ENCODE measurements at places on chromosomes 2 and 18.

- DNase-seq, result no peak
Measured at GRCh38 chr2:208619993-208620392, 213.4 kb downstream of the PTH2R start.

- peak; percentile 64 for DNase-seq
Measured at GRCh38 chr2:169073211-169073962, 4.0 kb downstream of the DHRS9 start.

- no peak for DNase-seq
Measured at GRCh38 chr18:68665628-68666027, 49.3 kb downstream of the TMX3 start.

GRCh38 chr2:85266146-85267041, 61.4 kb downstream of the TGOLN2 start:
- DNase-seq, result peak; percentile 44

DNA sequence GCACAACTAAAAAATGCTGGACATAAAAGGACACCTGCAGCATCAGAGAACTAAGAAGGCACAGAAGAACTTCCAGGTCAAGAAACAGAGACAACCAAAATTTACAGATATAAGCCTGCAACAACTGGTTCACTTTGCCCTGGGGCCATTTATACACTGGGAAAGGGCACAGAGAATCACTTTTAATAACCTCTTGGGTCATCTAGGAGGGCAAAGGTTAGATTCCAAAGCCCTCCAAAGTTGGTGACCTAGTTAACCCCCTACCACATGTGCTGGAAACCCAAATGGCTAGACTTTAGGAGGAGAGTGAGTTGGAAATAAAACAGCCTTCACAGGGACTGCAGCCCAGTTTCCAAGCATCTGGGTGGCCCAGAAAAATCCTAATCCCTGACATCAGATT, 3.3 kb downstream of the RNU4ATAC start:
- no peak for DNase-seq

DNA sequence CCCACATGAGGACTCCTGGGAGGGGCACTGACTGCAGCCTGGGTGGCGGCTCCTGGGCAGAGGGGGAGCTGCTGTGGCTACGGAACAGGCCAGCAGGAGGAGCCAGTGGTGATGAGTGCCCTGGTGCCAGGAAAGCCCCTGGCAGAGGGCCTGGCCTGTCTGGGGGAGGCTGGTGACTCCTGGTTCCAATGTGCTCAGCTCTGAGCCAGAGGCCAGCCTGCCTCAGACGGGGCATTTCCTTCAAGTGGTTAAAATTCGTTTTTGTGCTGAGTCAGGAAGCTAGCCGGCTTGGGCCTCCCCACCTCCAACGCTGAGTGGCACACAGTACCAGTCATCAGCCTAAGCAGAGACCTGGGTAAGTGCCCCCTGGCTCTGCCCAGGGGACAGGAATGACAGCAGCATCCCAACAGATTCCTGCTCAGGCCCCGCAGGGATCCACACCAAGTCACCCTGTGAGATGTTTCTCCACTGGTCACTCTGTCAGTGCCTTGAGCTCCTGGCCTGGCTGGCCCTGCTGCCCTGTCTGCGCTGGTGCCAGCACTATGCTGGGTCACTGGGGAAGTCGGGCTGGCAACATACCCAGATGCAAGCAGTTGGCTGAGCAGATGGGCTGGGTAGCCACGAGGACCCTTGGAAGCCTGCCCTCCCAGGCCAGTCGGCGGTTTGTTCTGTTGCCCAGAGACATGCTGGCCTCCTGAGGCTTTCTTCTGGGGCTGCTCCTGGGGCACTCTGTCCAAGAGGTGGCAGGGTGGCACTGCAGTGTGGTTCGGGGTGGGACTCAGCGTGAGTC, 7.1 kb upstream of the KLF11 start:
- peak; percentile 93 for DNase-seq

GRCh38 chr2:176997074-176997791, 215.4 kb upstream of the HNRNPA3 start:
- peak; percentile 96 for DNase-seq

GRCh38 chr18:10783941-10784340, 258.1 kb downstream of the NAPG start:
- no peak for DNase-seq

DNA sequence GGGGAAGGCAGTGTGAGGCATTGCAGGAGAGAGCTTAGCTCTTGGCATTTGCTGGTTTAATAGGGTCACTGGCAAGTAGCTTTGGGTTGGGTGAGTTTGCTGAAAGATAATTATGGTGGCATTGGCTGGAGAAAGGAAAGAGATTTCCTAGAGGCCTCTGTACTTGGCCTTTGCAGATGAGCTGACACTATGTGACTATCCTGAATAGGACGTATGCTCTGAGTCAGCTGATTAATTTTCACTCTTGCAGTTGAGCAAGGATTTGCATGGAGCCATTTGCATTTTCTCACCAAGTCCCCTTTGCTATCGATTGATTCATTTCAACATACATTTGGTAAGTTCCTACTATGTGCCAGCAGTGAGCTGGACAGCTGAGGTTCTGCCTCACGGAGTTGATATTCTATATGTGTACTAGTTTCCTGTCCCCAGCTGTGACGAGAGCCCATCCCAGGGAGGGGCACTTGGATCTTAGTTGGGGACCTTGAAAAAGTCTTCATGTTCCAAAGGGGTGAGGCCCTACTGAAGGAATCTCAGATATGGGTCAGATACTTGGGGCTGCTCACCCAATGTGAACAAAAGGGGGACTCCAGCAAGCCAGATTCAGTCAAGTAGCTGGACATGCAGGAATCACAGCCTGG, 245.7 kb downstream of the LOXHD1 start:
- DNase-seq, result no peak

- no peak for DNase-seq
Measured at GRCh38 chr2:144920755-144921530, 401.0 kb upstream of the ZEB2 start.

- no peak for DNase-seq
Measured at GRCh38 chr2:196153480-196153879, 17.9 kb downstream of the STK17B start.

Data from renal cortical epithelial cell (primary cell).